NCI-H1694 treated with DMSO at 0.1 percent for 48 hours (cell line): ENCODE measurements at places on chromosomes 4 and X.

DNA sequence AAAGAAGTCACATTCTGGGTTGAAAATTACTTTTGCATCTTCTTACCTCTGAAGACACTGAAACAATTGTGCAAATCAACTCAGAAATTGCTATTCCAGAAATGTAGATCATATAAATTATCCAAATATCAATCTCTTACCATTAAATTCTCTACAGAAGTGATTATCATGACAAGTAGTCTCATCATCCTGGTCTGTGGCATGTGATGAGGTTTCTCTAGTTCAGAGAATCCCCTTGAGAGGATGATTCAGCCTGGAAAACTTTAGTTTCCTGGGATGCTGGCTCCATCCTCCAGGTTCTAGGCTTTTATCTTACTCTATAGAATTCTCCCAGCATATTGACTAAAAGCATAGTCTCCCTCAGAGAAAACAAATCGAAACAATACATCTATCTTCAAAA is 76.2 kb upstream of the S100G start:
- DNase-seq: no peak

DNA sequence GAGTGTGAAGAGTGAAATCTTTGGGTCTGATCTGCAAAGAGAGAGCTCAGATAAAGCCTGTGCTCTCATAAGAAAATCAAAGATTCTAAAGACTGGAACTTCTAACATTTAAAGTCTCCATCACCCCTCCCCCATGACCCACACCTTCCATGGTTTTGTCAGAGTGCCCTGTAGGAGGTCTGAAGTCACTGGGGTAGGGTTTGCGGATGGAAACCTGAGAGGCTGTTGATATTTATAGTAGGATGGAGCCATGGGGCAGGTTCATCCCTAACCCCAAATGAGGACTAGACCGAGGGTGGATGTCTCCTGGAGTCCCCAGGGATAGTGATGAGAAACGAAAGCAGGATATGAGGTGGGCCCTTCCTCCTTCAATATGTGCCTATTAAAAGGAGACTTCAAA is 28.4 kb upstream of the NLGN4X start:
- no peak for DNase-seq

- no peak for DNase-seq
These were observed 741 bp downstream of the ANAPC4 start for GRCh38 chr4:25377572-25378436.

- DNase-seq: peak; percentile 91
These were observed 15.0 kb downstream of the SCARB2 start for GRCh38 chr4:76198411-76199237.

DNA sequence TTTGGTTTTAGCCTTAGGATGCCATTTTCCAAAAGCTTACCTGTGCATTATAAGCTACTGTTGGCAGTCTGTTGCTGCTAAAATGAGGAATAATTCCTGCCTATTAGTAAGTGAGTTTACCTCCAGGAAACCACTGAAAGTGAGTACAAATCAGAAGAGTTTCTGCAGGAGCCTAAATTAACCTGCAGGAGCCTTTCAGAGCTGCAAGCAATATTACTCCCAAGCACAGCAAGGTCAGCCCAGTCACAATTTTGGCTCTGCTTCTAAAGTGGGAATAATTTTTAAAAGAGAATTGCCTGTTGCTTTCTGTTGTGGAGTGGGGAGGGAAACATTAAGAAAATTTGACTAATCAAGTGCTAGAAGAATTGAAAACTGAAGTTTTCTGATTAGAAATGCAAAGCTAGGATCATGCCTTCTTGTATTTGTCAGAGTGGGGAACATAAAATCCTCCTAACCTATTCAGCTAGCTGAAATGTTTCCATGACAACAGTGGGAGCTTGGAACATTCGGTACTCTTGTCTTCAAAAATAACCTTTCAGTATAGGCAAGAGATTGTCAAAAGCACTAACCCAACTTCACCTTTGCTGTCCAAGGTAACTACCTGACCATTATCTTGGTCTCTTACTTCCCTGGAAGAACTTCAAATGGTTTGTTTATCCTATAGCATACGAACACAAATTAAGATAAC is 193.2 kb downstream of the COMMD8 start:
- DNase-seq: no peak

DNA sequence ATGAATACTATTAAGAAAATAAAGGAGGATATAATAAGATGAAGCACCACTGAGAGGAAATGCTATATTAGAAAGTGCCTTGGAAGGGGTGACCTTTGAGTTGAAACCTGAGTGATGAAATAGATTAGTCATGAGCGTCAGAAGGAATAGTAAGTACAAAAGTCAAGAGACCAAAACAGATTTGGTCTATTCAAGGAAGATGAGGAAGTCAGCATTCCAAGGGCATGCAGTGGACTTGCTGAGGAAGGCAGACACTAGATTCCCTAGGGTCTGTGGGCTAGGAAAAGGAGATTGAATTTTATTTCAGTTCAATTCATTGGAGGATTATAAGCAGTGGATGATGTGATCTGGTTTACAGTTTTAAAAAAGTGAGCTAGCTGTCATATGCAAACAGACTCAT is 73.0 kb upstream of the WDFY3 start:
- no peak for DNase-seq

GRCh38 chr4:79653871-79654270 is 245.8 kb upstream of the GK2 start:
- DNase-seq: peak; percentile 75

DNA sequence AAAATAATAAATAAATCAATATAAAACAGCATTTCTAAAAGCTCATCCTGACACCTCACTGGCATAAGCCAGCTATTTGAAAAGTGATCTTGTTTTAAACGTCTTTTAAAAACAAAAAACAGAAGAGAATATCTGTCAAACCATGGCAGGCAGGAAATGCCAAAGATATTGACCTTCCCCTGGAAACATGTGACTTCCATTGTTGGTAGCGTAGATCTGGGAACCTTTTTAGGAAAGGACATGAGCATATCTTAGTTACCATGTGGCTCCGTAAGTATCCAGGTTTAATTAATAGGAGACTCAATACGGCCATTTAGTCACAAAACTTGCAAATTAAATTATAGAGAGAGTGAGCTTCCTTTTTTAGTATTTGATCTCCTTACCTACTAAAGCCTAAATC is 83.0 kb upstream of the KLHL4 start:
- no peak for DNase-seq

GRCh38 chrX:133185119-133185518 is 33.0 kb downstream of the TFDP3 start:
- DNase-seq: no peak

DNA sequence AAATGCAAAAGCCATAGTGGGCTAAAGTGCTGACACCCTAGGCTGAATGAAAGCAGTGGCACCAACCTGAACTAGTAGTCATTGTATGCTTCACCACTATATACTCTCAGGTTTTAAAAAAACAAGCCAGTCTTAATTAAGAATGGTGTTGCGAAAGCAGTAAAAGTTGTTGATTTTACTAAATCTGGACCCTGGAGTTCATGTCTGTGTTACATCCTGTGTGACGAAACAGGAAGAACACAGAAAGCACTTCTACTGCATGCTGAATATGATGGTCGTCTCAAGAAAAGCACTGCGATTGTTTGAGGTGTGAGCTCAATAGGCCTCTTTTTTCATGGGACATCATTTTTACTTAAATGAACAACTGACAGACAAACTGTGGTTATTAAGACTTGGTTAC is 24.2 kb upstream of the GDPD2 start:
- DNase-seq: no peak

GRCh38 chr4:185771711-185772390 is 40.1 kb downstream of the SORBS2 start:
- DNase-seq: no peak

- DNase-seq: no peak
These were observed 77.6 kb downstream of the CCKAR start for GRCh38 chr4:26412381-26413372.

GRCh38 chrX:150984169-150984824 is 1.2 kb downstream of the HMGB3 start:
- DNase-seq: no peak

DNA sequence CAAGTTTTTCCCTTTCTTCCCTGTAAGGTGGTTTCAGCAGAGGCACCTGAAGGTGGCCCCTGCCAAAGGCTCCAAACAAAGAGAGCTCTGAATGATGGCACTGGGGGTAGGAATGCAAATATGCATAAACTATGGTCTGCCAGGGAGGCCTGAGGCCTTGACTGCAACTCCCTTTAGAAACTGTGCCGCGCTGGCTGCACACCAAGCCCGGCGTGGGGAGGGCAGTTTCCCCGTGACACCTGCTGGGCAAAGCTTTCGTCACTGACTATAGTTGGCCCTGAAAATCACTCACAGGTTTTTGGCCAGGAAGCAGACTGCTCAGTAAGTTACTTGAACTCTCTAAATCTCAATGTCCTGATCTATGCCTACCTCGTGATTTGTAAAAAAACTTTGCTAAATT is 97.8 kb upstream of the ATOH1 start:
- no peak for DNase-seq

DNA sequence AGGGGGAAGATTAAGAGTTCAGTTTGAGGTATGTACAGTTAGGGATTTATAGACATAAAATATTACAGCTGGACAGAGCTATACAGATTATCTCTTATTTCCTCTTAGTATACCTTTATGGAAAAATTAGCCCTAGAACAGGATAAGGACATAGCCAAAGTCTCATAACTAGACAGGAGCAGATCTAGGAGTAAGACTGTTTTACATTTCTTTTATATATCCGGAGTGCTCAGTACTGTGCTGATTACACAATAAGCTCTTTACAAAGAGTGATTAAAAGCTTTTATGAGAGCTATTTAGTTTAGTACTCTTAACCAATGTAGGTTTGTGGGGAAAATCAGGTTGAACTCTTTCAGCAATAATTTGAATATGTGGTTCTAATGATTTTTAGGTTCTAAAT is 105.8 kb downstream of the TBX22 start:
- DNase-seq: no peak

GRCh38 chr4:72666910-72667309 is 97.9 kb upstream of the ADAMTS3 start:
- no peak for DNase-seq

- no peak for DNase-seq
These were observed 5.1 kb downstream of the HS6ST2 start for GRCh38 chrX:132953354-132953753.

- DNase-seq: no peak
These were observed 24.4 kb downstream of the TNIP3 start for GRCh38 chr4:121139533-121140222.

- no peak for DNase-seq
These were observed 56.7 kb downstream of the SPINK2 start for GRCh38 chr4:56764775-56765174.

GRCh38 chrX:106707771-106708454 is 18.6 kb upstream of the RNF128 start:
- no peak for DNase-seq

GRCh38 chrX:68115371-68115770 is 317.9 kb downstream of the OPHN1 start:
- peak; percentile 24 for DNase-seq

GRCh38 chr4:19093951-19094350 is 1072.4 kb upstream of the LCORL start:
- DNase-seq: no peak

- no peak for DNase-seq
These were observed 36.8 kb upstream of the SPON2 start for GRCh38 chr4:1208970-1209704.

- no peak for DNase-seq
These were observed 118.6 kb upstream of the PLAC1 start for GRCh38 chrX:134776850-134777370.

DNA sequence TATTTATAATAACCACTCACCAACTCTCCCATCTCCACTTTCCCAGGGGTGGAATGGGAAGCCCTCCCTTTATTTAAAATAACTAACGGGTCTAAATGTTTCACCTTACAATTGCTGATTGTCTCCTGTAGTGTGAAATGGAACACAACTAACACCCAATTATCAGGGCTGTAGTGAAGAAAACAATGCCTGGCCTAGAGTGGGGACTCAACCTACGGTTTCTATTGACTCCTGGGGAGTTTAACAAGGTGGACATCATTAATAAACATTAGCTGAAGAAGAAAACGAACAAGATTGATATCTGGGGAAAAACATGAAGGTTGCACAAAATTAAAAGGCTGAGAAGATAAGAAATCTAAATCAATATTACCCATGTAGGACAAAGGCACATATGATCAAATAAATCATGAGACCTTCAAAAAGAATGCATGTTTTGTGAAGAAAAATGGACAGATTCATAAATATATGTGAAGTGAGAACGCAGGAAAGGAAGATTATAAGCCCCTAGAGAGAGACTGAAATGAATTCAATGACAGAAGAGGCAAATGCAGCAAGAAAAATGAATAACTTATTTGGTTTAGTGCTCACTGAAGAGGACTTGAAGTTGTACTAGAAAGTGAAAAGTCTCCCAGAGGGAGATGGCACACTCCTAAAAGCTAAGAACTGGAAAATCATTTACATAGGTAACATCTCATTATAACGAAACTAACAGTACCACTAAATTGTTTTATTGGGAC is 593.0 kb upstream of the AADAT start:
- no peak for DNase-seq

DNA sequence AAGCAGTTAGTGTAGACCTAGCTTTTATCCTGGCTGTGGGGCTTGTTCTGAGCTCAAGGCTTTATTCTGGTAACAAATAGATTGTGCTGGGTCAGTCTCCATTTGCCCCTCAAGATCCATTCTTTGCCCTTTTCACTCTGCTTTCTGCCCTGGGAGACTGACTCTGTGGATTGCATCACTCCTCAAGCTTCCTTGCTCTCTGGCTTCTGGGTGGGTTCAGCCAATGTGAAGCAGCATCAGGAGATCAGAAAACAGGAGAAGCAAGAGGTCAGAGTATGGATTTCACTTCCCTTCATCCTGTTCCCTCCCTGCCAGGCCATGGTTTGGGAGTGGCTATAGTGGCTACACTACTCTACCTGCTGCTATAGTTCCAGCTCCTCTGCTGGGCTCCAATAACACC is 184.1 kb upstream of the NDP start:
- DNase-seq: no peak

GRCh38 chr4:114193624-114194399 is 214.4 kb upstream of the ARSJ start:
- DNase-seq: no peak

DNA sequence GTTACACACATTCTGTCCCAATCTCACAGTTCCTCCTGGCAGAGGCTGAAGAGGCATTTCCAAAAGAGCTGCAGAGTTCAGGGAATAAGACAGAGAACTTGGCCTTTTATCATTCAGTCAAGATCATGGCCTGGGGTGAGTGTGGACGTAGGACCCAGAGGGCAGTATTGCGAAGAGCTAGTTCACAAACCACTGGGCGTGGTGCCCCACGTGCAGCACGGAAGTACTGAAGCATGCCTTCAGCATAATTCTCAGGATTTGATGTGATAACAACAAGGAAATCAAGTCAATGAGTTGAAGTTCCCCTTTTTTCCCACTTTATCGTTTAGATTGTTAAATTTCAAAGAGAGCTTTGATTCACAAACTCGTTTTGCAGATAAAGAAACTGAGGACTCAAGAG is 117.7 kb downstream of the RELL1 start:
- no peak for DNase-seq

DNA sequence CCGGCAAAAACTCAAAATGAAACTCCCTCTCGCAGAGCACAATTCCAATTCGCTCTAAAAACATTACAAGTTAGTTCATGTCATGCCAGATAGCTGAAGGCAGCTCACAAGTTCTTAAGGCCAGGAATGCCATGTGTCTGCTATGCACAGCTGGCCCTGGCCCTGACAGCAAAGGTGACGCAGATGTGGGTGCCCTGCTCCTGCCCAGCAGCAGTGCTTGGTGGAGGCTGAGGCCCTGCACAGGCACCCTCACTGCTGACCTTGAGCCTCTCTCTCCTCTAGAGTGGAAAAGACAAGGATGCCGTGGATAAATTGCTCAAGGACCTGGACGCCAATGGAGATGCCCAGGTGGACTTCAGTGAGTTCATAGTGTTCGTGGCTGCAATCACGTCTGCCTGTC is 2.9 kb downstream of the S100P start:
- DNase-seq: no peak
